ENCODE measurements at places on chromosomes 13 and 19.

GRCh38 chr13:30851697-30852096, 54.4 kb upstream of the MEDAG start:
- DNase-seq: no peak

DNA sequence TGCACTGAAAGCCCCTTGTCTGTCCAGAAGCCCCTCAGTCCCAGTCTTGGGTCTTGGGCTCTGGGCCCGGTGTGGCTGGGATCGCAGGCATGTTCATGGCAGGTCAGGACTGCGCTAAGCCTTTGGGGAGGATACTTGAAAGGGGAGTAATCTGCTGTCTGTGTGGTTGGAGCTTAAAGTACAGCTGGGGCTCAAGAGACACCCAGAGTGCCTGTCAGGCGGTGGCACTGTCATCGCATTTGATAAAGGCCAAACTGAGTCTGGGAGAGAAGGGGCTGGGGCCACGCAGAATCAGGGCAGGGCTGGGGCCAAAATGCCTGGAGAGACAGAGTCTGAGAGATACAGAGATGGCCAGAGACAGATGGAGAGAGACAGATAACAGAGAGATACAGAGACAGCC, 4.2 kb upstream of the CILP2 start:
- no peak for DNase-seq

- DNase-seq: peak; percentile 94
Measured at GRCh38 chr13:28718543-28719226, at the start of gene SLC46A3. Gene SLC46A3 (minus strand): TSS chr13:28718970. CDS start chr13:28717998, 972 bp downstream.

DNA sequence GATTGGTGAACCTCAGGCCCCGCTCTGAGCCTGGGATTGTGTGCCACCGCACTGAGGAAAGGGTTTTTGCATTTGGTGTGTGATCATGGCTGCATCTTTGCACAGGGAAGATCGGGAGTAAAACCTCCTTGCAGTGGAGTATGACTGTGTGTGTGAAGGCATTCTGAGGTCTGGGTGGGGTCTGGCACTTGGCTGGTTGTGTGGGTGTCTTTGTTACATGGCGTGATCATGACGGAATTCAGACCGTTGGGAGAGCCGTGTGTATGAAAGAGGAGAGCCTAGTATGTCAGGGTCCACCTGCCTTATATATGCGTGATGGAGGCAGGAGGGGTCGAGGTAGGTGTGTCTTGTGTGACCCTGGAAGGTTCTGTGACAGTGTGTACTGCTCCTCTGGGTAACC, 740 bp upstream of the BEST2 start:
- no peak for DNase-seq

DNA sequence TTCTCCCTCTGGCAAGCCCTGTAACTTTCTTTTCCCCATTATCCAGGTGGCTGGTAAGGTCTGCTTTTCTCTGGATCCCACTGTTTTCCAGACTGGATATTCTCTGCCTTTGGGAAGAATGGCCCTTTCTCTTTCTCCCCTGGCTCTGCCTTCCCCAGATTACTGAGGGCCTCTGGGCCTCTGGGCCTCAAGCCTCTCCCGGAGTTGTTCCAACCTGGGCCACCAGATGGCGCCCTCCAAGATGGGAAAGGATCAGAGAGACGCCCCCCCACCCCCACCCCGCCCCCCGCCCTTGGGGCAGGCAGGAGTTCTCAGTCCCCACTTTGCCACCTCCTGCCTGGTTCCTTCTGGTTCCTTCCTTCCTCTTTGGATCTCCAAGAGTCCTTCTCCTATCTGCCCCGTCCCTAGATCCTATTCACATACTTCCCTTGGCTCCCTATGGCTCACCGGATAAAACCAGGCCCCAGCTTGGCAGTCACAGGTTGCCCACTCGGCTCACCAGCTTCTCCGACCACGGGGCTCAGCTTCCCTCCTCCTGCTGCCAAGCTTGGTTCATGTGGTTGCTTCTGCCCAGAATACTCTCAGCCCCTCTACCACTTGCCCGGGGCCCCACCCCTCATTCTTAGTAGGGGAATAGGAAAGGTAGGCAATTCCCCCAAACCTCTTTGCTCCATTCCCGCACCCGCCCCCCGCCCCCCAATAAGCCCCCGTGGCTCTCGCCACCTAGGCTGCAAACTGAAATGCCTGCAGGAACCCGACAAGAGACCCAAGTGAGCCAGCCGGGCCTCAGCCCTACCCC, 13.1 kb downstream of the EPS8L1 start:
- peak; percentile 60 for DNase-seq

- DNase-seq: no peak
Measured at GRCh38 chr13:42834946-42835345, 53.6 kb downstream of the FAM216B start.

DNA sequence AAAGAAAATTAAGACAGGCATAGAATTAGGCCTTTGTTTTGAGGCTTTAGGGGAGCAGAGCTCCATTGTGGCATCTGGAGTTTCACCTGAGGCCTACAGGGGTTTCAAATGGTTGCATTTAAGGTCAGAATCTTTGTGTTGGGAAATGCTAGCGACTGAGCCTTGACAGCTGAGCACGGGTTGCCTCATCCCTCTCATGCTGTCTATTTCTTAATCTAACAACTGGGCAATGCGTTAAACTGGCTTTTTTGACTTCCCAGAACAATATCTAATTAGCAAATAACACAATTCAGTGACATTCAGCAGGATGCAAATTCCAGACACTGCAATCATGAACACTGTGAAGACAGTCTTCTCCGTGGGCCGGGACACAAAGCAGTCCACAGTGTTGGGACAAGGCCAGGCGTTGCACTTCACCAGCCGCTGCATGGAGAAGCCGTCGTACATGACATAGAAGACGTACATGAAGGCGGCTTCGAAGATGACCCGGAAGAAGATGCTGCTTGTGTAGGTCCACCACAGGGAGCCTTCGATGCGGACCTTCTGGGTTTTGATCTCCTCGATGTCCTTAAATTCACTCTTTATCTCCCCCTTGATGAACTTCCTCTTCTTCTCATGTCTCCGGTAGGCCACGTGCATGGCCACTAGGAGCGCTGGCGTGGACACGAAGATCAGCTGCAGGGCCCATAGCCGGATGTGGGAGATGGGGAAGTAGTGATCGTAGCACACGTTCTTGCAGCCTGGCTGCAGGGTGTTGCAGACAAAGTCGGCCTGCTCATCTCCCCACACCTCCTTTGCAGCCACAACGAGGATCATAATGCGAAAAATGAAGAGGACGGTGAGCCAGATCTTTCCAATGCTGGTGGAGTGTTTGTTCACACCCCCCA, 3.8 kb downstream of the GJB2 start:
- DNase-seq: no peak

Data from stimulated activated CD8-positive, alpha-beta memory T cell treated with anti-CD3 and anti-CD28 coated beads, Interleukin-12 subunit alpha, Interleukin-12 subunit beta, amount 100 ng/mL, for 1 hour (primary cell).